ENCODE measurements at places on chromosomes 11 and 22.

GRCh38 chr11:69801513-69802335 lies 17.5 kb downstream of the FGF3 start:
- DNase-seq = peak; percentile 25

DNA sequence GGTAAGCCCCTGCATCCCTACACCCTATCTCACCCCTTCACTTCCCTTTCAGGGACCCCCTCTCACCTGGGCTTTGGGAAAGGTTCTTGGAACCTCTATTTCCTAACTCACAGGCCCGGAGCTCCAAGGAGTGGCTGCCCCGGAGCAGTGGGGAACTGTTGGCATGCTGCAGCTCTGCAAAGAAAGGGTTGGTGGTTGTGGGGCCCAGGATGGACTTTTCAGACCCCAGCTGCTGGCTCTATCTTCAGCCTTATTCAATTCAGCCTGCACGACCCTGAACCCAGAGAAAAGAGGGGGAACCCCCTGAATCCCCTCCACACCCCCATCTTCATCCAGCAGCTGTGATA lies 10.0 kb downstream of the ROBO4 start:
- DNase-seq = no peak

DNA sequence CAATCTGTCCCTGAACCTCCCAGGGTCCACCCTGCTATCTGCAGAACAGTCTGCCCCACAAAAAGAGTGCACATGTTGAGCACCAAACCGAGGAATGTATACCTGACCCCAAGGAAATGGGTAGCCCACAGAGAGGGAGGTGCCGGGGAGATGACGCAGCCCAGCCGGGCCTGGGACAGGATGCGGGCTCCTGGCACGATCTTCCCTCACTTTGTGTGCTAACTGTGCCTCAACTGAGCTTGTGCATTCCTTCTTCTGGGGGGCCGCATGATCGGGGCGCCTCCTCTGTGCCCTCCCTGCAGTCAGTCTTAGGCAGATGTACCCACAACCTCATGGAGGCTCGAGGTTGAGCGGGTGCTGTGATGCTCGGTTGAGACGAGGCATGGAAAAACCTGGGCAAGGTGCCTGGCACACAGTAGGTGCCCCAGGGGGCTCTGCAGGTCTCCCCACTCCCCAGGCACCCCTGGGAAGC lies 2.4 kb downstream of the GAS2L1 start:
- no peak for DNase-seq

- DNase-seq = no peak
Measured at GRCh38 chr22:50012211-50013181, at the start of gene IL17REL. Gene IL17REL, minus strand, starts transcription at chr22:50012765. Its CDS starts 119 bp downstream, at chr22:50012646.

DNA sequence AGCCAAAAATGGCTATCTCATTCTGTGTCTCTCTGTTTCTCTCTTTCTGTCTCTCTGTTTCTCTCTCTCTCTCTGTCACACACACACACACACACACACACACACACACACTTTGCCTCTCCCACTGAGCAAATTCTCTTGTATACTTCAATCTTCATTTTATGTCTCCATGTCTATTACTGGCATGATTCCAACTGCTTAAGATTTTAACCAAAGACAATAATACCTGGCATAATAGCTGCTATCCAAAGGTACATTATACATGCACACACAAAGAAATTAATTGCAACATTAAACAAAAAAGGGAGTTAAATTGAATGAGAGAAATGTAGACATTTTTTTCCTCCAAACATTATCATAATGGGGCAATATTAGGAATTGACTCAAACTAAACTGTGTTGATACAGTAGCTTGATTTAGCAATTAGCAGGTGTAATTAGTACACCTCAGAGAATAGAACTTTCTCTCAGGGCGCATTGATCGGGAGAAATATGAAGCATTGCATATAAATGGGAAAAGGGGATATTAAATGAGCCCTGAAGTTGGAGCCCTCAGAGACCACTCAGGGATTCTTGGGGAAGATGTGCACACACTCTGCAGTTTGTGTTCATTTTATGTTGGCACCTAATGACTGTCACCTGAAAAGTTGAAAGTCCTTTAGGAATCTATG lies 17.4 kb upstream of the SLC1A2 start:
- no peak for DNase-seq

DNA sequence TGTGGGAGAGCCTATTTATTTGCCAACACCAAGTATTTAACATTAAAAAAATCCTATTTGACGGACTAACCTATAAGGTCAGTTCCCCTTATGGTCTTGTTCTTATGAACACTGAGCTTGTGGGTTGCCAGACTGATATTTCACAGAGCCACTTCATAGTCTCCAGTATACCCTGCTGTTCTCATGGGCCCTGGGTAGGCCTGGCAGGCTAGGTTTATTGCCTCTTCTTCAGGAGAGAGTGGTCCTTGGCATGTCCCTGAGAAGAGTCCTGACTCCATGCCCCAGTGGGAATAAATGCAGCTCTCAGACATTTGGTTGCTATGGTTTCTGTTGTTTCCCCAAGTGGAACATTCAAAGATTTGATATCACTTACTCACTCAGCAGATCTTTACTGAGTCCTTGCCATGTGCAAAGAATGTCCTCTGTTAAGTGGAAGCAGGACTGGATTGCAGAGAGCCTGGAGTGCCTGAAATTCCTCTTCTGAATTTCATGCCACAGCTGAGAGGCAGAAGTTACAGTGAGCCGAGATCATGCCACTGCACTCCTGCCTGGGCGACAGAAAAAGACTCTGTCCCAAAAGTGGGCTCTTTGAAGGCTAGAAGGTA lies 15.7 kb downstream of the SLC5A1 start:
- DNase-seq = peak; percentile 32

DNA sequence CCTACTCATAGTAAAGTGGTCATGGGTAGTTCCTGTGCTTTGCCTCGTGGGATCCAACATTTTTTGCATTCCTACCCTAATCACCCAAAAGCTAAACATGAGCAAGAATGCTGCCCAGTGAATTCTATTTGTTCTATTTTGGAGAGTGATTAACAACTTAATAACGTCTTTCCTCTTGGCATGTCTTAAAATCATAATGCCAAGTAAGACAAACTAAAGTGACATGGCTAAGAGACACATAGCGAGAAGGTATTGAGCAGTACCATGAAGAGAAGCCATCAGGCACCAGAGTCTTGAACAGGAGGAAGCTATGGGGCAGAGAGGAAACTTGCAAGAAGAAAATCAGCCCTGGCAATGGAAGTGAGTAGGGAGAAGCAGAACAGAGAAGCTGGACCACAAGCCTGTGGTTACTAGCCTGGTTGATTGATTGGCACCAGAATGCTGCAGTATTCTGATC lies 32.0 kb downstream of the EXPH5 start:
- DNase-seq = no peak

DNA sequence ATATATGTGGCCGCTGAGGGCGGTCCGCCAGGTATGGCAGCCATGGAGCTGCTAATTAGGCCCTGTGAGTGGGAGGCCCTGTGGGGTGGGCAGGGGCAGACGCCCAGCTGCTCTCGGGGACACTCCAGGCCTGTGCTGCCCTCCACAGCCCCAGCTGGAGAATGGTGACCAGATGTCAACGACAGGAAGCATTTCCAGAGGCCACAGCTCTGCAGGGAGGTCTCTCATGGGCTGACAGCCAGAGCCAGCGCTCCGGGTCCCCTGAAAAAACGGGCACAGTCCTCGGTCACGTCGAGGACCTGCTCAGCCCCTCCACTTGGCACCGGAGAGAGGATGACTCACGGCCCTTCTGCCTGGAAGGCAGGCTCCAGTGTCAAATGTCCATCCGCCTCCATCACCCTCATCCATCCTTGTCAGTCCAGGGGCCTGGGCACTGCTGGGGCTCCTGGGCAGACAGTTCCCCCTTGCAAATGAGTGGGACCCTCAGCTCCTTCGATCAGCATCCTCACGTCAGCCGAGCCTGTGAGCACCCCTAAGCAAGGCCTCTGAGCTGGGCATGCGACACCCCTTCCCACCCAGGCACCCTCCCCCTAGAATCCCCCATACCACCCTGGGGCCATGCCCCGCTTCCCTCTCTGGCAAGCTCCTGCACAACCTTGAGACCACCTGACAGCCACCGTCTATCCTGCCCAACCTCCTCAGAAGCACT lies 1.9 kb downstream of the BID start:
- DNase-seq = no peak

DNA sequence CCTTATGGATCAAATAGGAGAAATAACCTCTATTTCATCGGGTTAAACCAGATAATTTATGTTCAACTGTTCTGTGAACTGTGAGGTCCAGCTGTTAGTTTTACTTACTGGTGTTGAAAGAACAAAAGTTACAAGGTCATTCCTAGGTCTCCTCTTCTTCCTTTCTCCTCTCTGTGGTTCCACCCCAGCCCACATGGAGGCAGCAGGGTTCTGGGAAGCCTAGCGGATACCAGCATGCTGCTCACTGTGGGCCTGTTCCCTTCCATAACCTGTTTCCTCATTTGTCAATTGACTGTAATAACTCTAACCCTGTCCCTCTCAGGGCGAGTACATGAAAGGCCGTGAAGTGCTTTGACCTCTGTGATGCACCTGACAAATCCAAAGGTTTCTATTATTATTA lies 27.8 kb downstream of the RELT start:
- peak; percentile 42 for DNase-seq

DNA sequence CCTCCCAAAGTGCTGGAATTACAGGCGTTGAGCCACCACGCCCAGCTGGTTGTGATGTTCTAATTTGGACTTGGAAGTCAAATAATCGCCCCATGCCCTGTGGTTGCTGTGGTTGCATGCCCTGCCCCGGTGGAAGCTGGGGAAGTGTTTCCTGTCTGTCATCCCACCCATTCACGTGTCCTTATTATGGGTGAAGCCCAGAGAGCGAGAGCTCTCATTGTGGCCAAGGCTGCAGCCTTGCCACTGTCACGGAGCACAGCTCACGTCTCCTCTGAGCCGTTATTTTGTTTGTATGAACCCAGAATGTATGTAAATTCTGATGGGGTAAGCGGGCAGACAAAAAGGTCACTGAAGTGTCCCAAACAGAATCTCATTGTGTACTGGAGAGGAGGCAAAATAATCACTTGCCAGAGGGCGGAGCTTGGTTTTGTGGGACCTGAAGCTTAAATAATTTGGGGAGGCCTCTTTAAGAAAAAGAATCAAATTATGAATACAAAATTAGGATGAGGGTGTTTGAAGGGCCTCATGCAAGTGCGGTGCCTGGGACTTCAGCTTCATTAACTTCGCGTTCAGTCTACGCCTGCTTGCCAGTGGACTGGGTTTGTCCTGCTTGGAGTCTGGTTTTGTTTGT lies 25.8 kb upstream of the TREH start:
- peak; percentile 35 for DNase-seq

GRCh38 chr11:128206461-128206860 lies 380.9 kb downstream of the ETS1 start:
- no peak for DNase-seq

- DNase-seq = no peak
Measured at GRCh38 chr22:43198936-43199335, 12.0 kb upstream of the TTLL12 start.

GRCh38 chr11:103673773-103674172 lies 362.7 kb upstream of the DDI1 start:
- no peak for DNase-seq

- DNase-seq = no peak
Measured at GRCh38 chr22:49727191-49727880, 100.3 kb downstream of the BRD1 start.

DNA sequence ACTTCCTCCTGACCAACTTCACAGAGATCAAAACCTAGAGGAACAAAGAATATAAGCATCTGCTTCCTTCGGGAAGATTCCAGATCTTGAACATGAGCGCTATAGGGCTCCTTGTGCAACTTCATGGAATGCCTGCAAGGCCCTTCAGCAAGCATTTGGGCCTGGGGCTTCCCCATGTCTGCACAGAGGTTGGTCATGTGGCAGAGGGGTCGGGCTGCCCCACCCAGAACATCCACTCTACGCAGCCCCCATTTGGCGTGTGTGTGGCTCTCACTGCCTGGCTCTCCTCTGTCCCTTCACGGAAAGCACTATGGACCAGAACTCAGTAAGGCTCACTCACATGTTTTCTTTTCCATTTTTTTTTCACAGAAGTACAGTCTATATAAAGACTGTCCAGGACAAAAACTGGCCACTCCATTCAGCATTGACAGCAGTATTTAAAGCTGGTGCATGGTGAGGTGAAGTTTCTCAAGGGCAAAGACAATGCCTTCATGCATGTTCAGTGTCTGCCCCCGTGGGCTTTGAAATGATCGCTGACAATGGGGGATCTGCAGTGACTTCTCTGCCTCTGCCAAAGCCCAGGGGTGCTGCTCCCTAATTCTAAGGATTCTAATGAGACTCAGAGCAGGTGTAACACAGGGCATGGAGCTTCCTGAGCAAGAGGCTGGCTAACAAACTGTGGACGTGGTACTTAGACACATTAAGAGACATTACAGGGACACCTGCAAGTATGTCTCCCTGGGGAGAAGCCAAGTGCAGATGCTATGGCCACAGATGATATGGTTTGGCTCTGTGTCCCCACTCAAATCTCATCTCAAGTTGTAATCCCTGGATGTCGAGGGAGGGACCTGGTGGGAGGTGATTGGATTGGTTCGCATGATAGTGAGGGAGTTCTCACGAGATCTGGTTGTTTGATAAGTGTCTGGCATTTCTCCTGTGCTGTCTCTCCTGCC lies 66.5 kb upstream of the PITPNB start:
- DNase-seq = no peak

GRCh38 chr11:111355956-111356659 lies 23.0 kb downstream of the POU2AF1 start:
- DNase-seq = no peak
